ENCODE measurements at places on chromosomes 3 and 15. TPM values are rescaled to one million over a fixed set of nuclear protein-coding genes. Genes with fewer than 3 reads are reported as not detected.

DNA sequence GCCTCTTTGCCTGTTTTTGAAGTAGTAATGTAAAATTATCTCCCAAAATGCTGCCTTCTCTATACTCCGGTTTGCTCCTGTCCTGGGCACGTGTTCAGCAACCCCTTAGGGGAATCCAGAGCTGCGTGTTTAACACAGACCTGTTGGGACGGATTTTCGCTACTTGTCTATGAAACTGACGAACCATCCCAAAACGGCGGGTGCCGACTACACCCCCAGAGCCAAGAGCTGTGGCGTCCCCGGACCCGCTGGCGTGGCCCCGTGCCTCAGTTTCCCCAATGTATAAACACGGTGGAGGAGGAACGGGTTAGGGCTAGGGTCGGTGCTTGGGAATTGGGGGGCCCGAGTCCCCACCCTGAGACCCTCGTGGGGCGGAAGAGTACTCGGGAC lies 473 bp downstream of the FHIT start:
- no peaks in the 10 kb centered on the region for H3K36me3 ChIP-seq
- no peaks in the 10 kb centered on the region for H3K27me3 ChIP-seq
- H3K4me3 ChIP-seq = peak overlapping the region; percentile 74
- H3K27ac ChIP-seq = no peak overlapping the region
- no peak for DNase-seq
- H3K4me1 ChIP-seq = peaks cover 5% of the 10 kb centered on the region

- H3K4me1 ChIP-seq = no peaks in the 10 kb centered on the region
- no peaks in the 10 kb centered on the region for H3K36me3 ChIP-seq
- H3K27me3 ChIP-seq = no peaks in the 10 kb centered on the region
Measured at GRCh38 chr3:51733859-51734571, 27.1 kb downstream of the GRM2 start.

DNA sequence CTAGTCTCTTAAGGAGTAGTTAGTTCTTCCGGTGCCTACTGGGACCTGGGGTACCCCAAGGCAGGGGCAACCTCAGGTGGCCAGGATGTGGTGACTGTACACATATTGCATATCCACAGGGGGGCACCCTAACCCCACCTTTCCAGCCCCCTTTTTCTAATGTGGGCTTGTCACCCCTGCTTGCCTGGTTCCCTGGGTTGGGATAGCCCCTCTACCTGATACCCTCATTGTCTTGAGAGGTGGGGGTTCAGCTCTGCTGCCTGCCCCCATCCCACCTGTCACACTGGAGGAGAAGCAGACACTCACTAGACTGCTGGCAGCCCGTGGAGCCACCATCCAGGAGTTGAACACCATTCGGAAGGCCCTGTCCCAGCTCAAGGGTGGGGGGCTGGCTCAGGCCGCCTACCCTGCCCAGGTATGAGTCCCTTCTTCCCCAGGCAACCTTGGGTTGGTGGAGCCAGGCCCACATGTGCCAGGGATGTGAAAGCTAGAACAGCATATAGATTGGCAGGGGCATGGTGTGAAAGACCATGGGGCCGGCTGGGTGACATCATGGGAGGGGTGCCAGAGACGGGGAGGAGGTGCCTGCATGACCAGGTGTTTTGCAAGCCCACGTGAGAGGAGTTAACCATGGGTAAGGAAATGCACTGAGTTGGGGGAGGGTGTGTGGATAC lies 4.0 kb downstream of the GLYCTK start:
- no peak for DNase-seq
- H3K36me3 ChIP-seq = no peaks in the 10 kb centered on the region
- no peaks in the 10 kb centered on the region for H3K27me3 ChIP-seq
- H3K4me1 ChIP-seq = peaks cover 3% of the 10 kb centered on the region
- H3K27ac ChIP-seq = no peak overlapping the region
- H3K4me3 ChIP-seq = no peak overlapping the region

The RPP25 gene
- 40.1 TPM for total RNA-seq

GRCh38 chr3:74510261-74510818 lies 104.1 kb downstream of the CNTN3 start:
- no peaks in the 10 kb centered on the region for H3K36me3 ChIP-seq
- H3K4me3 ChIP-seq = no peak overlapping the region
- H3K27me3 ChIP-seq = no peaks in the 10 kb centered on the region
- no peaks in the 10 kb centered on the region for H3K4me1 ChIP-seq
- no peak overlapping the region for H3K27ac ChIP-seq

- no peak overlapping the region for H3K4me3 ChIP-seq
- H3K36me3 ChIP-seq = no peaks in the 10 kb centered on the region
- H3K4me1 ChIP-seq = no peaks in the 10 kb centered on the region
- no peak overlapping the region for H3K27ac ChIP-seq
- H3K27me3 ChIP-seq = no peaks in the 10 kb centered on the region
- DNase-seq = no peak
Measured at GRCh38 chr3:62708638-62709373, 166.4 kb downstream of the CADPS start.

- DNase-seq = no peak
- H3K27ac ChIP-seq = peak overlapping the region; percentile 97
- peaks cover 25% of the 10 kb centered on the region for H3K4me1 ChIP-seq
- no peaks in the 10 kb centered on the region for H3K27me3 ChIP-seq
- H3K36me3 ChIP-seq = peaks cover 9% of the 10 kb centered on the region
Measured at GRCh38 chr3:49020330-49021212, 1.4 kb upstream of the NDUFAF3 start.

DNA sequence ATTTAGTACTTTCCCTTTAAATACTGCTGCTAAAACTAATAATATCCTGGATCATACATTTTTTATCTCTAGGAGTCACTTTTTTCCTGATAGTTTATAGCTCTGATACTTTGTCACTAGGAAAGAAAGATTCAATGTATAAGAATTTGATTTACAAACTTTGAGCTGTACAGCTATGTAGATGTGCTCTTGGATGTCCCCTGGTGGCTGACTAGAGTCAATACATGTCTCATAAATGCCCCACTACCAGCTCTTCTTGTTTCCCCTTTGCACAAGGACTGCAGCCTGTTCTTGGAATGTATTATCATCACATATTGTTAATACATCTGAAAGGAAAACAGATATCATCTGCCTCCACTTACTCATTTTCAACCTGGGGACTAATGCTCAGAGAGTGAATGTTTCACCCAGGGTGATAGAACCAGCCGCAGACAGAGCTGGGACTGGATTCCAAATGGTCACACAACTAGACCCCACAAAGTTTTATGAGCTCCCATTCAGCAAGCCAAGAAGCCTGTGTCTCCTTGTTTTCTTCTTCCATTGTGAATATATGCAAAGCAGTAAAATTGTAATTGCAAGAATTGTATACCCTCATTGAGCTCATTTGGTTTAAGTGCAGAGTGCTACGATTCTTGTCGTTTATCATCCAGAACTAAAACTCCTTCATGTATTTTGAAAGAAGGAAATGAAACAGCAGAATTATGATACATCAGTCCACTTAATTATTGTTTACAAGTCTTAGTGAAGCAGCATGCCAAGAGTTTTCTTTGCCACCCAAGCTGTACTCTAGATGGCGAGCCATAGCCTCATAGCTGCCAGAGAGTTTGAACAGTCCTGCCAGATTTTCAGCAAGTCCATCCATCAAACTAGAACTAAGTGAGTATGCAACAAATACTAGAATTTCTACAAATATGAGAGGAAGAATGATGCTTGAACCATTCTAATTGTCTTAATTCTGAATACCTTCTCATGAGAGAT lies 261.6 kb upstream of the LMCD1 start:
- H3K36me3 ChIP-seq = no peaks in the 10 kb centered on the region
- no peak overlapping the region for H3K4me3 ChIP-seq
- H3K27me3 ChIP-seq = no peaks in the 10 kb centered on the region
- DNase-seq = peak; percentile 42
- no peak overlapping the region for H3K27ac ChIP-seq

DNA sequence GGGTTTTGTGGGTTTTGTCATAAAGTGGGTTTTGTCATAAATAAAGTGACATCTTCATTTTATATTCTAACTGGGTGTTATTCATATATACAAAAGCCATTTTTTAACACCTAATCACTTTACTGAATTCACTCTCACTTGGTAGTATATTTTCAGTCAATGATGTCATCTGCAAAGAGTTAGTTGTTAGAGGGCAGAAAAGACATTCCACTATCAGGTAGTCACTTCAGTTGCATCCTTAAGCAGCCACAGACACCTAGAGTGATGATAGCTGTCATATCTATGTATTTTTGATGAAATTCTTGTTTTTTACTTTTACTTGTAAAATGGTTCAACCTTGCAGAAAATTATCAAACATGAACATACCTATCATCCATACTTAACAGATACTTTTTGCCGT lies 89.0 kb downstream of the DHX36 start:
- no peaks in the 10 kb centered on the region for H3K27me3 ChIP-seq
- no peaks in the 10 kb centered on the region for H3K36me3 ChIP-seq
- H3K4me1 ChIP-seq = no peaks in the 10 kb centered on the region

The PDCD7 gene
- total RNA-seq = 19.7 TPM

DNA sequence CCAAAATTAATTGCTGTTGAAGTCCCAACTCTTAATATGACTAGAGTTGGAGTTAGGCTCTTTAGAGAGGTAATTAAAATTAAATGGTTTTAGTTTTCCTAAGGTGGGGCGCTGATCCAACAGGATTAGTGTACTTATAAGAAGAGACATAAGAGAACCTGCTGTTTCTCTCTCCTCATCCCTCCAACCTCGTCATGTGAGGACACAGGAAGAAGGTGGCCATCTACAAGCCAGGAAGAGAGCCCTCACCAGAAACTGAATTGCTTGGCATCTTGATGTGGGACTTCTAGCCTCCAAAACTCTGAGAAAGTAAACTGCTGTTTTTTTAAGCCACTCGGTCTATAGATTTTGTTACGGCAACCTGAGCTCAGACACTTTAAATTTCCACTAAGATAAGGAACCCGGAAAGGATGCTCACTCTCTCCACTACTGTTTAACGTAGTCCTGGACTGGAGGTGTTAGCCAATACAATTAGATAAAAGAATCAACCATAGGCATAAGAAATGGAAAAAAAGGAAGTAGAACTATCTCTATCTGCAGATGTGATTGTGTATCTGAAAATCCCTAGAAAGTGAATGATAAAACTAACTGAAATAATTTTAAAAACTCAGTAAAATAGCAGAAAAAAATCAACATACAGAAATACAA lies 26.8 kb downstream of the DCBLD2 start:
- DNase-seq = no peak
- H3K27me3 ChIP-seq = no peaks in the 10 kb centered on the region
- H3K36me3 ChIP-seq = no peaks in the 10 kb centered on the region
- H3K4me3 ChIP-seq = no peak overlapping the region

The EXD1 gene
- total RNA-seq = 0.15 TPM

DNA sequence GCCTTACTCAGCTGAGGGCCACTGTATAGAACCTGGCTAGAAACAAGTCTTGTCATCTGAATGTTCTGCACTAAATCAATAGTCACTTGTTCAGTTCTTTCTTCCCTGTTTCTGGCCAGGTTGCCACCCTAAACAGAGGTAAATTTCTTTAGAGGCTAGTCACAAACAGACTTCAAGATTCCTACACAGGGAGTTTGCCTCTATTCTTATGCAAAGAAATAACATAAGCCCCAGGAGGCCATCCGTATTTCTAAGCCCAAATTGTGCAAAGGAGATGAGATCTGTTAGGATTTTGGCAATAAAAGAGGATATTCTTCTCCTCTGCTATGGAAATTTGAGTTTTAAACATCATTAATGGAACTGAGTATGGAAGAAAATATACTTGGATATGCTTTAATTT lies 4.9 kb downstream of the ZIC4 start:
- H3K27me3 ChIP-seq = no peaks in the 10 kb centered on the region
- H3K27ac ChIP-seq = no peak overlapping the region
- H3K4me3 ChIP-seq = no peak overlapping the region
- no peaks in the 10 kb centered on the region for H3K4me1 ChIP-seq

DNA sequence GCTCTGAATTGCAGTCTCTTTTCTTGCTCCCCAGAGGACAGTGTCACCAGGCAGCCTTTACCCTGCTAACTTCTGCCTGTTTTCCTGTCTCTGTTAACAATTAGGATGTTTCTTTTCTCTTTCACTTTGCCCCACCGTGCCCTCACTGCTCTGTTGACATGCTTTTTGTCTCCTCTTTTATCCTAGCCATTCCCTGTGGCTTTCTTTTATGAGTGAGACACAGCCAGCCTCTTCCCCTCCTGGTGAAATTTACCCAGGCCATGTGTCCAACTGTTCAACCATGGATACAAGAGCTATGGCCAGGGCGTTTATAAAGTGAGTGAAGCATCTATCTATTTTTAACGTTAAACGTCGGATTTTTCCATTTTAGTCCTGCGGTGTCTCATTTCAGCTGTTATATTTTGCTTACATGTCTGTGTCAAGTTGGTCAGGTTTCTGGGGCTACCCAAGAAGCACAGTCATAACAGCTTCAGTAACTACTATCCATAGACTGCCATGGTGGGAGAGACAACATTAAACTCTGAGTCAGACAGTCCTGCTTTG lies 443.2 kb upstream of the AZI2 start:
- H3K36me3 ChIP-seq = no peaks in the 10 kb centered on the region
- DNase-seq = no peak
- no peaks in the 10 kb centered on the region for H3K4me1 ChIP-seq
- no peak overlapping the region for H3K4me3 ChIP-seq
- H3K27ac ChIP-seq = no peak overlapping the region

DNA sequence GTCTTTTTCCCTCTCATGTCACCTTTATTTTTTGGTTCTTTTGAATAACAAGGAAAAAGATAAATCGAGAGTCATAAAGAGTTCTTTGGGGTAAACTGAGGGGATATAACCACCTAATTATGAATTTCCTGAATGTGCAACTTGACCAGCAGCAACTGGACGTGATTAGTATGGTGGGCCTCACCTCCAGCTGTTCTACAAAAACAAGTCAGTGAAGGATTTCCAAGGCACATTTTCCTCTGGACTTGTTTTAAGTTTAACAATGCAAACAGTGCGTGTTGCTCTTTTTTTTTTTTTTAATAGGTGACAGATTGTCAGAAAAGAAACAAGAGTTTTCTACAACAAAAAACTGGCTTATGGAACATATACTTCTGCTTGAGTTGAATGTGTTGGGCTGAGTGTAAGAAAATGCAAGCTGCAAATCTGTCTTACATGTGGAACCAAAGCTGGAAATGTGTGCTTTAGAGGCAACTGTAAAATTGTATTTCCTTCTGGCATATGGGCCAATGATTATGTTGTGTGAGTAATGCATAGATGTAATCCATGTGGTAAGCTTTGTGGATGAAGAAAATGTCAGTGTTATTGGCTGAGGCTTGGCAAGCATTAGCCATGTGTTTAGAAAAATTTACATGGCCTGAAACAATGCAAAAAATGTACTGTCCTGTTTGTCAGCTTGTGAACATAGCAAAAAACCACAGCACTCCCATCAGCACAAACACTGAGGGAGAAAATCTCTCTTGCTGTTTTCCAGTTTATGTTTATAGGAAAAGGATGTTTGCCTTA lies 44.5 kb upstream of the FNDC3B start:
- DNase-seq = no peak
- no peaks in the 10 kb centered on the region for H3K4me1 ChIP-seq
- H3K27ac ChIP-seq = no peak overlapping the region
- H3K36me3 ChIP-seq = no peaks in the 10 kb centered on the region
- H3K4me3 ChIP-seq = no peak overlapping the region

The DLL4 gene
- total RNA-seq = 0.31 TPM

The SMCO1 gene
- not detected for total RNA-seq

Data from Panc1 (cell line).